ENCODE measurements at places on chromosomes 3 and 15.

DNA sequence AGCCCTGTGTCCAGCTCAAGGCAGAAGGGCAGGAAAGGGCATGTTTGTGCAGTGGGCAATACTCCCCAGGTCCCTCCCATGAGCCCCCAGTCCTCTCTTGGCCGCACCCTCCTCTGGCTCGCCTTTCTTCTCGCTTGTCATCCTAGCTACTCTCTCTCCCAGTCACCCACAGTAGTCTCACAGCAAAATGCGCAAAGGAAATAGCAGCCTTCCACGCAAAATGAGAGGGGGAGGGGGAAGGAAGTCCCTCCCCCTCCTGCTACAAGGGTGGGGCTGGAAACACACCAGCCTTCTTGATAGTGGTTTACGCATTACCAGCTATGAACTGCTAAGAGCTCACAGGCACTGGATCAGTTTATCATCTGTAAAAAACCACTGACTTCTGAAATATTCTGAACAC lies 83.8 kb downstream of the GADL1 start:
- DNase-seq: no peak

DNA sequence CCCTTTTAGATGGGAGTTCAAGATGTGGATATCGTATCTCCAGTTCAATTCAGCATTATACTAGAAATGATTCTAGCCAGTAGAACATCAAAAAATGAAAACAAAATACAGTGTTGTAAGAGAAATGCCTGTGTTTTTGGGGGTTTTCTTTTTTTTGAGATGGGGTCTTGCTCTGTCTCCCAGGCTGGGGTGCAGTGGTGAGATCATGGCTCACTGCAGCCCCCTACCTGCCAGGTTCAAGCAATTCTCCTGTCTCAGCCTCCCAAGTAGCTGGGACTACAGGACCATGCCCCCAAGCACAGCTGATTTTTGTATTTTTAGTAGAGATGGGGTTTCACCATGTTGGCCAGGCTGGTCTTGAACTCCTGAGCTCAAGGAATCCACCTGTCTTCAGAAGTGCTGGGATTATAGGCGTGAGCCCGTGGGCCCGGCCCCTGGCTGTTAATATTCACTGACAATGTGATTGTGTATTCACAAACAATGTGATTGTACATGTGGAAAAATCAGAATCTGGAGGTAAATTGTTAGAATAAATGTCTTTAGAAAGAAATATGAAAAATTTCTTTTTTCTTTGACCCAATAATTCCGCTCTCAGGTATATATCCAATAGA lies 59.0 kb downstream of the ARIH1 start:
- peak; percentile 38 for DNase-seq

DNA sequence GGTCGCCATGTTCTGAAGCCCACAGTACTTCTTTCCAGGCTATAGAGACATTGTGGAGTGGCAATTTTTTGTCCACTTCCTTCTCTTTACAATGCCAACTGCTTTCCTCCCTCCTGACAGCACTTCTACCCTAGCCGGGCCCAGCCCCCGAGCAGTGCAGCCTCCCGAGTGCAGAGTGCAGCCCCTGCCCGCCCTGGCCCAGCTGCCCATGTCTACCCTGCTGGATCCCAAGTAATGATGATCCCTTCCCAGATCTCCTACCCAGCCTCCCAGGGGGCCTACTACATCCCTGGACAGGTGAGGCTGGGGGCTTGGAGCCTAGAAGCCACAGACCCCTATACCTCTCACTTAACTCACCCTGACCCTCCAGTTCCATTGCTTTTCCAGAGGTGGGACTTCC lies 2.8 kb downstream of the EIF4G1 start:
- DNase-seq: no peak

DNA sequence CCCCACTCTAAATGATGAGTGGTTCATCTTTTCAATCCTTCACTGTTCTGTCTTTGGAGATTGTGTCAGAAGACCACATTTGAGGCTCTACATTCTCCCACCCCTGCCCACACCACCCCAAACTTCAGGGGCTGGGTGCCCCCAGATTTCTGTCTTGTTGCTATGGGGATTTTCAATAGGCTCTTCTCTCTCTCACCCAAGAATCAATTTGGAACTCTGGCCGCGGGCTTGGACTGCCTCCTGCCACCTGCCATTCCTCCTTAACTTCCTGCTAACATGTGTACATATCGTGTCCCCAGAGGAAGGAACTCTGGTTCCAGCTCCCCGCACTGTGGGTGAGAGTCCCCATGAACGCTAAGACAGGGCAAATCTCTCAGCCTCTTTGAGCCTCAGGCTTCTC lies 67.4 kb upstream of the LARS2 start:
- DNase-seq: no peak

GRCh38 chr15:46723308-46723707 lies 994.0 kb upstream of the SEMA6D start:
- no peak for DNase-seq

DNA sequence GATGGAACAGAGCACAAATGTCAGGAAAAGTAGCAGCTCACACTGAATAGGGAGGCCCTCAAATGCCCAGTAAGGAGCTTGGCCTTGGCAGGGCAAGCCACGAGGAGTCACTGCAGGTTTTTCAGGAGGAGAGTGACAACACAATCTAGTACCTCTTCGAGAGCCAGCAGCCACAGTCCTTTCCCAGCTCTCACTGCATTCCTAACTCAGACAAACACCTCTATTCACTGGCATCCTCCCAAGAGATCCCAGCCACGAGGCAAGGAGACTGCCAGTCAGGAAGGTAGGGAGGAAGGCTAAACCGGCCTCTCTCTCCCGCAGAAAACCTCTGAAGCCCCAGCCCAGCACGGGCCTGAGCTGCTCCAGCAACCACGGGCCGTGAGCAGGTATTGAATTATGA lies 146.0 kb upstream of the SMAD3 start:
- no peak for DNase-seq

DNA sequence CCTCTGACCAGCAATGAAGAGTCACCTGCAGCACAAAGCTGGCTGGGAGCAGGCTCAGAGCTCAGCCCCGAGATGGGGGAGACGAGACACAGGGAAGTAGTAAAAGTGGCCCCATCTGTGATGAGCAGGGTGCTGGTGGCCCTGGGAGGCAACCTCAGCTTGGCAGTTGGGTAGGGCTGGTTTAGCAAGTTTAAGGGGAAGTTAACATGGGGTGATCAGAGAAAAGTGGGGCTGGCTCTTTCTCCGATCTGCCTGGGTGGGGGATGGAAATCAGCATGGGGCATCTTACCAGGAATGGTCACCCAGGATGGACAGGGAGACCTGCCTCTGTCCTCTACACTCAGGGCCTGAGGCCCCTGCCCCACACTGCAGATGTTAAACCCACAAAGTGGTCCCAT lies 29.9 kb upstream of the SFMBT1 start:
- no peak for DNase-seq

GRCh38 chr3:70433091-70433490 lies 120.7 kb upstream of the MDFIC2 start:
- DNase-seq: no peak

- no peak for DNase-seq
These were observed 6.7 kb downstream of the FAM162A start for GRCh38 chr3:122390665-122391064.

GRCh38 chr3:197392961-197393360 lies 94.5 kb upstream of the DLG1 start:
- no peak for DNase-seq

DNA sequence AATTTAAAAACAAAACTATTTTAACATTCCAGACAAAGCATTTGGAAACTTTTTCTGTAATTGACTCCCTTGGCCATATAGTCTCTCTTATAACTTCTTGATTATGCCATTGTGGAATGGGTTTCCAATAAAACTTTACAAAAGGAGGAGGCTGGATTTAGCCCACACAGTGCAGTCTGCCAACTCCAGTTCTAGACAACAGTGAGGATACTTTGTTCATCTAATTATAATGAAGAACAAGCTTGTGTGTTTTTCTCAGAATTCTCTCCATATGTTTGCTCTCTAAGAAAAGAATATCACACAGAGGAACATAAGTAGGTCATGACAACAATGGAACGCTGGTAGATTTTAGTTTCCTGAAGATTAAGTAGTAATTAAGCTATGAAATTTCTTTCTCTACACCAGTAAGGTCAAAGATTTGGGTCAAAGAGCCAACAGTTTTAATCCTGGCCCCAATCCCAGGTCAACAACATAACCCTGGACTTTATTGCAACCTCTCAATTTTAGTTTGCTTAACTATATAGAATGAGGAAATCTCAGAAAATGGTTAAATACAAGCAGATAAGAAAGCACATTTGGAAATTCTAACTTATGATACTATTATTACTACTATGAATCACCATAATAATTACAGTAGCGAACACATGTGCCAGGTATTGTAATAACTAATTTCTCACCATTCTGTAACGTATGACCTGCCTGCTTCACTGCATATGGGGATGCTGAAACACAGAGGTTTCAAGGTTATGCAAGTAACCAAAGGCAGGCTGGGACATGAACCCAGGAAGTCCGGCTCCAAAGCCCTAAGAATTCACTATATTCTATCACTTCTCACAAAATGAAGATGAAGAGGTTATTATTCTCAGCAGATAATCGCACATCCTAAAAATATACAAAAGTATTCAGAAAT lies 65.7 kb downstream of the TJP1 start:
- DNase-seq: no peak

DNA sequence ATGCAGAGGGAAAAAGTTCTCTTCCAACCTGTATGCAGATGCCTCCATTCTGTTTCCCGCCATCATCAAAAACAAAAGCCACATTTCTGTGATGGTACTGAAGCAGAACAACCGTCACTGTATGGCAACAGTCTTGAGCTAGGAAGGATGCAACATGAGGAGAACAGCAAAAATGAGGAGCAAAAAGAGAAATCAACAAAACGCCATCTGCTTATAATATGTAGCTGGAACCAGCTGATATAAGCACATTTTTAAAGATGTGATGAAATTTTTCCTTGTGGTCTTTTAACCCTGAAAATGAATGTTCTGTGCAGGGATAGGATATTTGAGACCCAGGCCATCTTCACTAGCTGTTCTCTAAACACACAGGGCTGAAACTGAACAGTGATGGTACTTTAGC lies 287.0 kb downstream of the ZIC4 start:
- no peak for DNase-seq

GRCh38 chr15:42908538-42908937 lies 12.0 kb downstream of the TTBK2 start:
- DNase-seq: no peak

- no peak for DNase-seq
These were observed 171.1 kb upstream of the PROK2 start for GRCh38 chr3:71956069-71956340.

GRCh38 chr3:40842714-40843113 lies 318.0 kb downstream of the ZNF621 start:
- no peak for DNase-seq

GRCh38 chr15:99143242-99143641 lies 38.4 kb downstream of the SYNM start:
- DNase-seq: no peak

DNA sequence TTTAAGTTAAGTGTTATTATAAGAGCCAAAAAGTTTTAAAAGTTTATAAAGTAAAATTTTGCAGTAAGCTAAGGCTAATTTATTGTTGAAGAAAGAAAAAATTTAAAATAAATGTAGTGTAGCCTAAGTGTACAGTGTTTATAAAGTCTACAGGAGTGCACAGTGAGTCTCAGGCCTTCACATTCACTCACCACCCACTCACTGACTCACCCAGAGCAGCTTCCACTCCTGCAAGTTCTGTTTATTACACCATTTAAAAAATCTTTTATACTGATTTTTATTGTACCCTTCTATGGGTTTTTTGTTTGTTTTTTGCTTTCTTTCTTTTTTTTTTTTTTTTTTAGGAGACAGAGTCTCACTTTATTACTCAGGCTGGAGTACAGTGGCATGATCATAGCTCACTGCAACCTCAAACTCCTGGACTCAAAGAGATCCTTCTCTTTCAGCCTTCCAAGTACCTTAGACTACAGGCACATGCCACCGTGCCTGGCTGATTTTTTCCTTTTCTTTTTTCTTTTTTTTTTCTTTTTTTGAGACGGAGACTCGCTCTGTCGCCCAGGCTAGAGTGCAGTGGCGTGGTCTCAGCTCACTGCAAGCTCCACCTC lies 25.9 kb downstream of the CSTA start:
- no peak for DNase-seq

GRCh38 chr3:65888980-65889706 lies 149.6 kb downstream of the MAGI1 start:
- DNase-seq: no peak

GRCh38 chr3:126646674-126647073 lies 8.2 kb downstream of the TXNRD3 start:
- no peak for DNase-seq

DNA sequence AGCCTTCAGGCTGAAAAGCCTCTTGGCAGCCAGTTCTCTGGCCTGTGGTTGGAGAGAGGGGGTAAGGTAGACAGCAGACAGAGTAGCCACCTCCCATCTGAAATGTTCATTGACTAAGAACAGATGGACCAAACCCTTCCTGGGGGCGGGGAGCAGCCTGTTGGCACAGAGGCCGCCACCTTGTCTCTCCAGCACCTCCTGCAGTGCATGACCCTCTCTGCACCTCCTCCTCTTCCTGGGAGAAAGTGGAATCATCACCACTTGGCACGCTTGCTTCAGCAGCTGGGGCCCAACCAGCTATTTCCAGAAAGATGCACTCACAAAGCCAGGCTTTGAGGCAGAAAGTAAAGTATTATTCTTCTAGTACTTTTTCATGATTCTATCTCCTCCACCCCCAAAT lies 313.4 kb upstream of the CHRM5 start:
- no peak for DNase-seq

DNA sequence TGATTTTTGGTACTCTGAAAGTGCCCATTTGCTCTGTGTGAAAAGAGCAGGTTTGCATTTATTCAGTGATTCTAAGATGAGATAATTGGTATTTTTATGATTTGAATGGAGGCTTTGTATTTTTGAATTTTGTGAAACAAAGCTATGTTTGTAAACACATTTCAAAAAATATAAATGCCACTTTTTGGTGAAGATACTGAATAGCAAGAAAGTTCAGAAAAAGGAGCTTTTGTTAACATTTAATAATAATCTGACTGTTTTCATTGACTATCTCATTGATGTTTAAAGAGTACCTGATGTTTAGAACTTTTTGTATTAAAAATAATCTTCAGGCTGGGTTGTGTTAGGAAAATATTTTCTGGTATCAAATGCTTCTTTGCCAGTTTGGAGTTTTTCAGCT lies 23.7 kb downstream of the TCF12 start:
- DNase-seq: no peak

- DNase-seq: no peak
These were observed 334.8 kb downstream of the ERC2 start for GRCh38 chr3:56133423-56133822.

GRCh38 chr3:69115731-69116130 lies 6.7 kb downstream of the LMOD3 start:
- DNase-seq: no peak

GRCh38 chr3:131361464-131362421 lies 19.8 kb upstream of the NUDT16 start:
- no peak for DNase-seq

- DNase-seq: peak; percentile 52
These were observed 30.5 kb upstream of the BLM start for GRCh38 chr15:90686435-90687218.

Measured in NAMALWA (cell line).